ENCODE measurements at places on chromosomes 2 and 18.

GRCh38 chr2:25332571-25332970, 9.2 kb downstream of the DNMT3A start:
- DNase-seq, result peak; percentile 82

DNA sequence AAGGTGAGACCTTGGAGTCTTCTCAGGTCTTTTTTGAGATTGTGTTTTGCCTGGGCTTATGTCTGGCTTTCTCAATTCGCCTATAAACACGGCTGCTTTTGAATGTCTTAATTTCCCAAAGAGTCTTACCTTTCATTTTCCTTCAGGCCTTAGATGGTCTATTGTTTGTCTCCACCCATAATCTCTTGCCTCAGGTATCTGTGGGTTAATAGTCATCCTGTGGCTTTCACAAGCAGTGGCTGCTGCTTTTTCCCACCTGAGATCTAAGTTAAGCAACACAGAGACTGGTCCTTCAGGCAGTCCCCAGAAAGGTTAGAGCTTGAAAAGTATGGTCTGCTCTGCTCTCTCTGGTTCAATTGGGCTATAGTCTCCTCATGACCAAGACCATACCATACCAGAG, 275.3 kb downstream of the INSIG2 start:
- DNase-seq, result no peak

- no peak for DNase-seq
Measured at GRCh38 chr2:39821871-39822270, 42.8 kb upstream of the THUMPD2 start.

GRCh38 chr2:134665727-134666506, 52.9 kb downstream of the TMEM163 start:
- DNase-seq, result no peak

- DNase-seq, result peak; percentile 84
Measured at GRCh38 chr18:48675352-48675761, 136.5 kb downstream of the CTIF start.

- DNase-seq, result peak; percentile 49
Measured at GRCh38 chr2:3839476-3839875, 136.1 kb downstream of the DCDC2C start.

- no peak for DNase-seq
Measured at GRCh38 chr2:199460846-199461710, 3.3 kb upstream of the SATB2 start.

GRCh38 chr2:231684314-231685223, 23.8 kb upstream of the PTMA start:
- DNase-seq, result peak; percentile 89

DNA sequence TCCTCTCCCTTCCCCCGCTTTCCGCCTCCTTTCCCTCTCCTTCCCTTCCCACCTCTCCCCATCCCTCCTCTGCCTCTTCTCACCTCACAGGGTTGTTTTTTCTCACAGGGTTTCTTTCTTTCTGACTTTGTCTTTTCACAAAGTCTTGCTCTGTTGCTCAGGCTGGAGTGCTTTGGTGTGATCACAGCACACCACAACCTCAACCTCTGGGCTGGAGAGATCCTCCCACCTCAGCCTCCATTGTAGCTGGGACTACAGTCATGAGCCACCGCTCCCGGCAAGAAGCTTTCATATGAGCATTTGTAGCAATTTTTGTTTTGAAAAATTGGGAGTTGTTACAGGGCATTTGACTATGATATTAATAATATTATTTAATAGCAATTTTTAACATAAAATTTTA, 32.9 kb downstream of the ACSL3 start:
- DNase-seq, result no peak

DNA sequence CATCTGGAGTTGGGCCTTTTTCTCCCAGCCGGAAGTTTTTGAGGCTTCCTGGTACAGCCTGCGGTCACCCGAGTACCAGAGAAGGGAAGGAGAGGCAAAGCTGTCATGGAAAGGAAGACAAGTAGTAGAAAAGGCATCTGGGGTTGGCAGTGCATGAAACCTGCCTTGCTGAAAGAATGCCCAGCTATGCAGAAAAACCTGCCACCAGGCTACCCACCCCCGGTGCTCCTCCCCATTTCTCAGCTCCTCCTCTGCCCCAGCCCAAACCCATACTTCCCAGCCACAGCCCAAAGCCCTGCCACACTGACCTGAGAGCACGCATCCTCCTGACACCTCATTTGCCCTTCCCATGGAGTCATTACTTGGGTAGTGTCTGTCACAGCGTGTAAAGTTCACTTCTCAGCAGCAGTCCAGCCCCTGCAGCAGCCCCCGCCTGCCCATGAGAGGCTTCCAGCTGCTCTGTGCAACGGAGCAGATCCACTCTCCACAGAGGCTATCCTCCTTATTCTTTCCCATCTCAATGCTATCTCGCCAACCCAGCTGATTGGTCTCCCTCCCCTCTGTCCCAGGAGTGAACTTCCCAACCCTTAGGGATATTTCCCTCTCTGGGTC, 40.4 kb upstream of the MAL start:
- no peak for DNase-seq

GRCh38 chr2:129975016-129975774, 4.3 kb upstream of the RAB6C start:
- no peak for DNase-seq

GRCh38 chr2:170895023-170895757, 33.9 kb upstream of the GORASP2 start:
- no peak for DNase-seq

DNA sequence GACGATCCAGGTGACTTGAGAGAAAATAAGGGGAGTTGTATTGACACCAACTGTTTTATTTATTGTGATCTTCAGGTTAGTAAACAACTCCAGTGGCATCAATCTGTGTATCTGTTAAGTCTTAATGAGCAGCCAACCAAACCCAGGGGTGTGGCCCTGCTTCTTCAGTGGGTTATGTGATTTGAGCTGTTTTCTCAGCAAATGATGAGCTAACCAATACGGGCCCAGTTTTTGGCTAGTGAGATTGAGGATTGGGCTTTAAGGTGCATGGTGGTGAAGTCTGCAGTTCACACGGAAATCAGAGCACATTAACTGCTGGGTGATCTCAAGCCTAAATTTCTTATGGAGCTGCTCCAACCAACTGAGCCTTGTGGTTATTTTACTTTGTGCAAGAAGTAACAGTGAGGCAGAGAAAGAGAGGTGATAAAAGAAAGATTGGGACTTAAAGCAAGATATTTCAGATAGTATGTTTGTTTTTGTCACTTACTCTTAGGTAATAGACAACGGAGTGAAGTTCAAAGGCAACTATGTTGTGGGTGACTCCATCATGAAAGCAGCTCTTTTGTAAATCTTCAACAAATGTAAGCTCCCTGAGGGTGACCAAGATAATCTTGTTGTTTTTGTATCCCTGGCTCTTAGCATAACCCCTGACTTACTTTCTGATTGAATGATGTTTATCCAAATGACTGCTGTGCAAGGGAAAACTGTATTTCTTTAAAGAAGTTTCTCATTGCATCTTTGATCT, 2.4 kb downstream of the MTCL1 start:
- peak; percentile 62 for DNase-seq

Measured in putamen (tissue), 1 donor.